ENCODE measurements at places on chromosomes 13 and 19.

- DNase-seq, result peak; percentile 90
Measured at GRCh38 chr19:41353466-41354342, at the start of gene TGFB1. Gene TGFB1 (minus strand): TSS chr19:41353922. CDS start chr19:41353044, 878 bp downstream.

DNA sequence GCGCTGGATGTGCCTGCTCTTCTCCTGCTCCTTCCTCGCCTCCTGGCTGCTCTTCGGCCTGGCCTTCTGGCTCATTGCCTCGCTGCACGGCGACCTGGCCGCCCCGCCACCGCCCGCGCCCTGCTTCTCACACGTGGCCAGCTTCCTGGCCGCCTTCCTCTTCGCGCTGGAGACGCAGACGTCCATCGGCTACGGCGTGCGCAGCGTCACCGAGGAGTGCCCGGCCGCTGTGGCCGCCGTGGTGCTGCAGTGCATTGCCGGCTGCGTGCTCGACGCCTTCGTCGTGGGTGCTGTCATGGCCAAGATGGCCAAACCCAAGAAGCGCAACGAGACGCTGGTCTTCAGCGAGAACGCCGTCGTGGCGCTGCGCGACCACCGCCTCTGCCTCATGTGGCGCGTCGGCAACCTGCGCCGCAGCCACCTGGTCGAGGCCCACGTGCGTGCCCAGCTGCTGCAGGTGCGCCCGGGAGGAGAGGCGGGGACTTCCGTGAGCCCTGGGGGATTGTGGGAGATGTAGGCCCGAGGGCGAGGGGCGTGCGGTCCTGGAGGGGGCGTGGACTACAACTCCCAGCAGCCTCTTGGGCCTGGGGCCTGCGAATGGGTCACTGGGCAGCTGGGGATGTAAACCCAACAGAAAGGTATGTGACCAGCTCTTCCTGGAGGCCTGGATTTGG is 6.7 kb downstream of the KCNJ14 start:
- no peak for DNase-seq

DNA sequence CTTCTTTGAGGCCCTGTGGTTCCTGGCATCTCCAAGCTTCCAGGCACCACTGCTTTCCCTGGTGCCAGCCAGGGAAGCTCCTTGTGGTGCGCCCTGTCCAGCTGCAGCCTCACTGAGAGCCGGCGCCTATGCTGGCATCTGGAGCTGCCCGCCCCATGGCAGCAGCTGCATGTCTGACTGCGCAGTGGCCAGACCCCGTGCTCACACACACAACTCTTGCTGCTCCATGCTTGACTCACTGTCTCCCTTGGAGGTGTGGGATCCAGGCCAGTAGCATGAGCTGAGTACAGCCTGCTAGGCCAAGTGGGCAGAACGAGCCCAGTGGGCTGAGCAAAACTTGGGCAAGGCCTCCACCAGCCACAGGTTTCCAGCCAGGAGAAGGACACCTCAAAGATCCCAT is 11.5 kb upstream of the SUPT20H start:
- no peak for DNase-seq

- no peak for DNase-seq
Measured at GRCh38 chr19:4889034-4889815, 13.5 kb downstream of the ARRDC5 start.

DNA sequence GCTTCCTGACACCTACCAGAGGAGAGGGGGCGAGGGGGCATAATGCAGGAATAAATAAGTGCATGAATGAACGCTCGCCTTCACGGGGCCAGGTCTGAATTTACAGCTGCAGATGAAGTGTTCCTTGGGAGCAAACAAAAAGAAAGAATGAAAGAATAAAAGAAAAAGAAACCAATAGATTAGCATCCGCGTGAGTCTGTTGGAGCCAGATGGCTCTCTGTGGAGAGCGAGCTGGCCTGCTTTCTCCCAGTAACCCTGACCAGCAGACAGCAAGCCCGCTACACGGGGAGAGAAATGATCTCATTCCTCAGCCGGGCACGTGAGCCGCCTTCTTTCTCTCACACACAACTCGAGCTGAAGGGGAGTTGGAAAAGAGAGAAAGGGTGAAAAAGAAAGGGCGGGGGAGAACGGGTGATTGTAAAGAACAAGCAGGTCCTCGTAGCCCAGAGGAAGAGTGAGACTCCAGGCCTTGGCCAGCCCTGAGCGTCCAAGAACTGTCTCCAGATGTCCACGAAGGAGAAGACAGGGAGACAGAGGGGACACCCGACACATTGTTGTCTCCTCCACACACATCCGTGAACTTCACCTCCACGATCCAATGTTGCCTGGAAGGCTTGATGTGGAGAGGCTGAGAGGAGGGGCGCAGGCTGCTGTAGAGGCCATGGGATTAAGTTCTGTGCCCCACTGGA is 81.4 kb downstream of the RNASEH2B start:
- no peak for DNase-seq

DNA sequence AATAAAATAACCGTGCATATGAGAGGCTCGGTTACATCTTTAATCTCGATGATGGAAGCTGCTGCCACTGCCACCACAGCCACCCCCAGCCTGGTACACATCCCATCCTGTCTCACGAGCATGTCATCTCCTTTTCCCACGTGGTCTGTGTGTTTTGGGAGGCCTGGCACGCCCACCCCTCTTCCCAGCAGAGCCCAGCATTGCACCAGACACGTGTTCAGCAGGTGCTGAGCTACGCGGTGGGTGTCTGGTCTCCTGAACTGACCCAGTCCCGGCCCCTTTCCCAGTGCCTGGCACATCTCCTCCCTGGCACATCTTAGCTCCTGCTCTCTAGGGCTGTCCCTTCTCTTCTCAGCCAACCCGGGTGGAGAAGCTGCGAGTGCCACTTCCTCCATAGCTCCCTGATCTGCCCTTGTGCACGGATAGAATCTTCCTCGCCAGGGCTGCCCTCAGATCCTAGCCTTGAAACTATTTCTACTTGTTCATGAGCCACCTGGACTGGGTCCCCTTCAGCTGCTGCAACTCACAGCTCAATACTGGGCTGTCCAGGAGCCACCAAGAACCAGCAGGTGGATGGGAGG is 36.8 kb upstream of the ZNF536 start:
- no peak for DNase-seq

DNA sequence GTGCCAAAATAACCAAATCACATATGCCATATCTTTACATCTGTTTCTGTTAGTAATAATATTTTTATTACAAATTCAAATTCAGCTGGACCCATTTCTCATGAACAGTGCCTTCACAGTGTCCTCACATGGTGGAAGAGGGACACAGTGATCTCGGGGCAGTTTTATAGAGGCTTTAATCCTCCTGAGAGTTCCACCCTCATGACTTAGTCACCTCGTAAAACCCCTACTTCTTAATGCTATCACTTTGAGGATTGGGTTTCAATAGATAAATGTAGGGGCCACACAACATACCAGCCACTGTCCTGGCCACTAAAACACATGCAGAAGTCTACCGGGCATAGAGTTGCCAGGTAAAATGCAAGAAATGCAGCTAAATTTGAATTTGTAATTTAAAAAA is 201.5 kb downstream of the MYO16 start:
- no peak for DNase-seq
